ENCODE measurements at places on chromosomes 1 and 21.

- DNase-seq: no peak
Measured at GRCh38 chr1:181013144-181013543, 9.5 kb downstream of the STX6 start.

DNA sequence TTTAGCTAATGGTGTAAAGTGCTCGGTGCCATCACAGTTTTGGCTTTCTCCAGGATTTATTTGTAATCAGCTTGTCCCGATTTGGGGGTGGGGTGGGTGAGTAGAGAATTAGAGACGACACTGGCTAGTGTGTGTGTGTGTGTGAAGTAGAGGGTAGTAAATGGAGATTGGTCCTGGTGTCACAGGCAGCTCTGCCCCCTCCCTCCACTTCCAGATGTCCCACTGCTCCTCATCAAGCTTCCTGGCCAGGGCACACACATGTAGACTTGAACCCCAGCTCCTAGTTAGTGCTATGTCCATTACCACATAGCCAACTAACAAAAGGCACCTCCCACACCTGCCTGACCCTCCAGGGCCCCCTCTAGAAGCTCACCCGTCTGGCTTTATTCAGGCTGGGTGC is 3.2 kb downstream of the TRNP1 start:
- DNase-seq: no peak

GRCh38 chr1:19432943-19433718 is 52.2 kb downstream of the CAPZB start:
- no peak for DNase-seq

DNA sequence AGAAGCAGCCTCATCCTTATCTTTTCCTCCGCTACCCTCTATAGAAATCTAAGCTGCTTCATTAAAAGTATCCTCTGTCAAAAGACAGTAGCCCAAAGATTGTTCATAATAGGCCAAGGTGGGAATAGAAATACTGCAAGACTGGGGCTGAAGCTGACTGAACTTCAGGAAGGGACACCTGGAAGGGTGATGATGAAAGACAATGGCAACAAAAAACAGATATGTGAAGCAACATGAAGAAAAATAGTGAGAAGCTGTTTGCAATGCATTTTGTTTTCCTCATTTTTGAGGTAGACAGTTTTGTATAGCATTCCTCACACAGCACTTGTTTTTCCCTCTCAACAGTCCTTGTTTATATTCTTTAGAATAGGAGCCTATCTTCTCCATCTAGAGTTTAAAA is 16.9 kb downstream of the DCAF8 start:
- no peak for DNase-seq

- DNase-seq: no peak
Measured at GRCh38 chr1:155075535-155075934, 3.1 kb upstream of the EFNA3 start.

- no peak for DNase-seq
Measured at GRCh38 chr1:165371588-165372225, 15.2 kb upstream of the LMX1A start.

DNA sequence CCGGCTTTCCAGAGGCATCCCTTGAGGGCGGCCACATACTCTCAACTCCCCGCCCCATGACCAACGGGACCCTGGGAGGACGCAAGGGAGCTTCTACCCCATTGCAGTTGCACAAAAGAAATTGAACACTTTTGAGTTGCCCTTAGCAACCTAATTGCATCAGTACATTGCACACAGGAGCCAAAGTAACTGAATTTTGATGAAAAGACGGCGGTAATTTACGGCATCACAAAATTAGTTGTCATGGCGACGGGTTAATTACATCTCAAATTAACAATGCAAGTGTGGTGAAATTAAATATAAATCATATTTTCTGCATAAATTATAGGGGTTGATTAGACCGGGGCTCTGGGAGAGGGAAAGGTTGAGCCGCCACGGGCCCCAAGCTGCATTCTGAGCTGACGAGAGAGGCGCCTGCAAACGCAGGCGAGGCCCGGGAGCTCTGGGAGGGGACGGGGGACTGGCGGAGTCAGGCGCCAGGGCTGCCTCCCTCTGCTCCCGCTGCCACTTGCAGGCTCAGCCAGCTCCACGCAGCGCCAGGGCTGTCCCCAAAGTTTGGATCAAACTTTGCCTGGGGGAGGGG is 61.4 kb downstream of the CASZ1 start:
- DNase-seq: no peak

DNA sequence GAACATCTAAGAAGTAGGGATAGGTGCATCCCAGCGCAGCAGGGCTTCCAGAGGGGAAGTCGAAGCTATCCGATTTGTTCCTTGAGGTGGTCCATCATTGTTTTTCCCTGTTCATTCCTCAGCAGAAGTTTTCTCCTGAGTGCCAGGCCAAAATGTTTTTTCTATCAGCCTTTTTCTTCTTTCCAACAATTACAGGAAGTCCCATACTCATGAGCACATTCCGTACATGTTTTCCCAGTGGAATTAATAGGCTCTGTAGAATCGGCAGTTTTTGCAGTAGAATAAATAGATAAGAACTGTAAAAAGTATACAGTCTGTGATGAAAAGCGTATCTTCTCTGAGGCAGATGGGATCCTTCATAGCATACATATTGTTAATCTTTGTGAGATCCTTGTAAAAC is 24.8 kb downstream of the CD101 start:
- DNase-seq: no peak

DNA sequence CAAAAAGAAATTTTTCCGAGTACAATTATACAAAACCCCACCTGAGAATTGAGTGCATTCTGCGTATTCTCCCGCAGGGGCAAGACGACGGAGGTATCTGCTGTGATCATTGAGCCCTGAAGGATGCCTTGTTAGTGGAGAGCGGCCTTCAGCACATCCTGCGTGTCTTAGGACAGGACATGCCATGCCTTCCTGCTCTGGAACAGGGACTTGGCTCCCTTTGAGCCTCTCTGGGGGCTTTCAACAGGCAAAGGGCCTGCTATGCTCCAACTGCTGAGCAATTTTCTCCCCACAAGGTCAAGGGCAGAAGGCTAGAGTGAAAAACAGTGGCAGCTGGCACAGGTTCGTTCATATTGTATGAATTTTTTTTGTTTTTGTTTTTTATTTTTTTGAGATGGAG is 52.4 kb downstream of the TOR1AIP2 start:
- no peak for DNase-seq

All from stimulated activated CD8-positive, alpha-beta memory T cell treated with anti-CD3 and anti-CD28 coated beads, Interleukin-7, amount 100 ng/mL, for 4 hours (primary cell).